ENCODE measurements at places on chromosomes 16 and 17.
A peak's percentile ranks its signal among the peaks of the same experiment; 100 is the strongest.

DNA sequence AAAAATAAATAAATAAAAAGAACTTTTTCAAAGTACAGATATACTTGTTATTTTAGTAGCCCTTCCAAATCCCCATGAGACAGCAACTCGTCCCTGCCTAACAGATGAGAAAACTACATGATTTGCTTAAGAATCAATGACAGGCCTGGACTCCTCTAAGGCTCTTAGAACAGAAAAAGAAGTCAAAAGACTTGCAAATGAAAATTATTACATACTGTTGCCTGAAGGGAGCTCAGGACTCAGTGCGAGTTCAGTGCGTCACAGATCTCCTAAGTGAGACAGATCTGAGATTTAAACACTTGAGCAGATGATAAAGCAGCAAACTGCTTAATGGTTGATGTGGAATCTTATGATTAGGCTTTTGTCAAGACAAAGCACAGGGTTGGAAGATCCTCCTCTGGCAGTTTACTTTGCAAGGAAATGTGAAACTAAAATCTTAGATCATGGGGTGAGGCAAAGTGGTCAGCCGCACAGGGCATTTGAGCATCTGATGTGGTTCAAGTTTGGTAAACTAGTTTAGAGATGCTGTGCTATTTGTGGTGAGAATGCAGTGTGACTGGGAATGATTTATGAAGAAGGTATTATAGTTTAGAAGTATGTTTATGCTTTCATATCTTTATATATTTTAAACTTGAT is 138.1 kb downstream of the TRIM37 start:
- DNase-seq = no peak

GRCh38 chr16:85048921-85049562 is 21.4 kb downstream of the KIAA0513 start:
- DNase-seq = no peak

DNA sequence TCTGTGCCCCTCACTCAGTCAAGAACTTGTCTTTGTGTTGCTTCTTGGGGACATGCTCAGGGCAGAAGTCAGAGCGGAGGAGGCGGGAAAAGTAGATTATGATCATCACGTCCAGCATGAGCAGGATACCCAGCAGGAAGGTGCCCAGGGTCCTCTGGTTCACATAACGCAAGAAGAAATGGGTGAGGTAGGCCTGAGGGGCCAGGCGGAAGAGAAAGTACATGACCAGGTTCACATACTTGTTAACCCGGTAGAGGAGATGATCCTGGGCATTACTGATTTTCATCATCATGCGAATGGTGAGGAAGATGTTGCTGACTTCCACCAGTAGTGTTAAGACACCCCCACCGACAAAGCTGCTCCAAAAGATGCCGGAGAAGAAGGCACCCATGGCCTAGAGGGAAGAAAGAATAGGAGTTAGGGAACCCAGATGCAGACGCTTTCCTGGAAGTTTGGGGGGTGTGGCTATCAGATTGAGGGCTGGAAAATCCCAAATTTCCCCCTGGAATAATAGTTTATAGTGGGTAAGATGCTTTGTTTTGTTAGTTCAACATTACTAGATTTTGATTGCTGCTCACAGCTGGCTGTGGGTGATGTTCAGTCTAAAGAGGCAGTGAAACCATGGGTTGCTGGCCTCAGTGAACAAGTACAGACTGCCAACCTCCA is 1.4 kb downstream of the TLCD1 start:
- DNase-seq = no peak

- no peak for DNase-seq
These were observed 126.6 kb downstream of the TMEM132E start for GRCh38 chr17:34706029-34706428.

DNA sequence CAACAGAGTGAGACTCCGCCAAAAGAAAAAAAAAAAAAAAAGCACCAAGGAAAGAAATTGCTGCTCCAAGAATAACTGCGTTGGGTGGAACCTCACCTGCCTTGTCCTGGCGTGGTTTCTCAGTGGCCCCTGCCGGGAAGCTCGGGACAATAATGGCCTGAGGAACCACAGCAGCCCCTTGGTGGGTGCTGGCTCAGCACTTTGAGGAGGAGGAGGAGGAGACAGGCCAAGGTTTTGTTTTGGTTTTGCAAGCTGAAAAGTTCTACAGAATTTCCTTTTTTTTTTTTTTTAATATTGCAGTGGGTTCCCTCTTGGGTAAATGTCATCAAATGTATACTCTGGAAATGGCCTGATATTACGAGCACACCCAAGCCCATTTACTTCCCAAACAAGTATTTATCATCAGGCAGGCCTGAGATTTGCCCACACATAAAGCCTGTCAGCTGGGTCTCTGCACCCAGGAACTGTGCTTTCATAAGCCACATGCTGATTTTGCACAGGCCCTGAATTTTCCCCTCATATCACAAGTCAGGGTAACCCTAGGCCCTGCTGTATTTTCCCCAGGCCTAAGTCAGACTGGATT is 78.3 kb downstream of the SOCS1 start:
- no peak for DNase-seq

GRCh38 chr17:82640036-82640435 is 8.2 kb downstream of the WDR45B start:
- DNase-seq = no peak

DNA sequence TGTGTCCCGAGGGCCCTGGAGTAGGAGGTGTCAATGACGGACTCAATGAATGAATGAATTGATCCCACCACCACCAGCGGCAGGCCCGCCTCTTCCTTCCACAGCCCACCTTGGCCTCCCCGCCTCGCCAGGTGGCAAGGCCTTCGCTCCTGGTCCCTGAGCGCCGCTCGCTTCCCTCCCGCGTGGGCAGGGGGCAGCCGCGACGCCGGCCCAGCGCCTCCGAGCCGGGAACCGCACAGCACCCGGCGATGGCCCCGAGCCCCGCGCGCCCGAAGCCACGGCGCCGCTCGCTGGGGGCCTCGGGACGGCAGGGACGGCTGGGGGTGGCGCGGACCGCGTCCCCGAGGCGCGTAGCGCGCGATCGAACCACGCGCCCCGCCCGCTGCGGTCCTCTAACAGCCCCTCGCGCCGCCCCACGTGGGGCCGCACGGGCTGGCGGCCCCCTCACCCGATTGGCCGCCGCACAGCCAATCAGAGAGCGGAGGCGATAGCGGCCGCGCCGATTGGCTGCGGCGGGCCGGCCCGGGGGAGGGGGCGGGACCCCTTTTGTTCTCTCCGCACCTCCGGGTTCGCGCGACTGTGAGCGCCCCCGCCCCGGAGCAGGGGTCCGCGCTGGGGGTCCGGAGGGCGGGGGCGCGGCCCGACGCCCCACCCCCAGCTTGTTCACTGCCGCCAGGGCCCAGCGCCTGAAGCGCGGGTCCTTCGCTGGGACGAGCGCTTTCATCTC is 31.4 kb downstream of the ACTG1 start:
- peak; percentile 45 for DNase-seq

- DNase-seq = peak; percentile 11
These were observed 825 bp downstream of the BLMH start for GRCh38 chr17:30290696-30291542.

DNA sequence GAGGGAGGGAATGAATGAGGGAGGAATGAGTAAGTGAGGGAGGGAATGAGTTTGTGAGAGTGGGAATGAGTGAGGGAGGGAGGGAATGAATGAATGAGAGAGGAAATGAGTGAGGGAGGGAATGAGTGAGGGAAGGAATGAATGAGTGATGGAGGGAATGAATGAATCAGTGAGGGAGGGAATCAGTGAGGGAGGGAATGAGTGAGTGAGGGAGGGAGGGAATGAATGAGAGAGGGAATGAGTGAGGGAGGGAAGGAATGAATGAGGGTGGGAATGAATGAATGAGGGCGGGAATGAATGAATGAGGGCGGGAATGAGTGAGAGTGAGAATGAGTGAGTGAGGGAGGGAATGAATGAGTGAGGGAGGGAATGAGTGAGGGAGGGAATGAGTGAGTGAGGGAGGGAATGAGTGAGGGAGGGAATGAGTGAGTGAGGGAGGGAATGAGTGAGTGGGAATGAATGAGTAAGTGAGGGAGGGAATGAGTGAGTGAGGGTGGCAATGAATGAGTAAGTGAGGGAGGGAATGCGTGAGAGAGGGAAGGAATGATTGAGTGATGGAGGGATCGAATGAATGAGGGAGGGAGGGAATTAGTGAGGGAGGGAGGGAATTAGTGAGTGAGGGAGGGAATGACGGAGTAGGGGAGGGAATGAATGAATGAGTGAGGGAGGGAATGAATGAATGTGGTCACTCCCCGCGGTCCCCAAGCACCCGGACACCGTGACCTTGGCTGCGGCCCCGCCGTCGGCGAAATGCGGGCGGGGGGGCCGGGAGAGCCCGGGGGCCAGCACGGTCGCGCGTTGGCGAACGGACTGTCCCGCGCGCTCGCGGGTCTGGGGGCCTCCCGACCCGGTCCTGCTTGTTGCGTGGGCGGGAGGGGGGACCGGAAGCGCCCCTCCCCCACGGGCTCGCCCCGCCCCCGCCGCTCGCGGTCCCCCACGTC is 1.1 kb upstream of the UBE2I start:
- DNase-seq = peak; percentile 41

GRCh38 chr16:27248036-27248435 is 20.5 kb downstream of the NSMCE1 start:
- DNase-seq = no peak

- no peak for DNase-seq
These were observed 21.4 kb downstream of the ZP2 start for GRCh38 chr16:21190013-21190412.

DNA sequence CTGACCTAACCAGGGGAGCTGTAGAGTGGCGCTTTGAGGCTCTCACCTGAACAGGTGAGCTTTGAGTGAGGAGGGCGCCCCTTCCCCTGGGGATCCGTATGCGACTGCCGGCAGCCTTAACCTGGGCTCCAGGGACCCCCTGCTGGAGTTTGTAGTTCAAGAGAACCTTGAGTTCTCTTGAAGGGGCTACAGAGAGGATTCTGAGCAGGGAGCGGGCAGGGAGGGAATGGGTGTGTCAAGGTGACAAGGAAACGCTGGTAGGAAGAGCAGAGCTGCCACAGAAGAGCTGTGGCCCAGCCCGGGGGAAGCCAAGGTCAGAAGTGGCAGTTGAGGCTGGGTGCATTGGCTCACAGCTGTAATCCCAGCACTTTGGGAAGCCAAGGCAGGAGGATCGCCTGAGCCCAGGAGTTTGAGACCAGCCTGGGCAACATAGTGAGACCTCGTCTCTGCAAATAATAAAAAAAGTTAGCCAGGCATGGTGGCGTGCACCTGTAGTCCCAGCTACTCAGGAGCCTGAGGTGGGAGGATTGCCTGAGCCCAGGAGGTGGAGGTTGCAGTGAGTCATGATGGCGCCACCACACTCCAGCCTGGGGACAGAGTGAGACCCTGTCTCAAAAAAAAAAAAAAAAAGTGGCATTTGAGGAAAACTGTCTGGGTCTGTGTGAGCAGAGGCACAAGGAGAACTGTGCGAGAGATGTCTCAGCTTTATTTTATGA is 1.2 kb downstream of the LLGL2 start:
- DNase-seq = no peak

- DNase-seq = no peak
These were observed 16.1 kb downstream of the ACE start for GRCh38 chr17:63492940-63493339.

Measured in AG10803 (cell line).